ENCODE measurements at places on chromosomes 2 and 18.

- DNase-seq, result no peak
These were observed 87.5 kb upstream of the MSH2 start for GRCh38 chr2:47315475-47315874.

- no peak for DNase-seq
These were observed 819 bp downstream of the TGIF1 start for GRCh38 chr18:3450799-3451182.

- DNase-seq, result no peak
These were observed 255.3 kb upstream of the AGAP1 start for GRCh38 chr2:235238537-235238936.

DNA sequence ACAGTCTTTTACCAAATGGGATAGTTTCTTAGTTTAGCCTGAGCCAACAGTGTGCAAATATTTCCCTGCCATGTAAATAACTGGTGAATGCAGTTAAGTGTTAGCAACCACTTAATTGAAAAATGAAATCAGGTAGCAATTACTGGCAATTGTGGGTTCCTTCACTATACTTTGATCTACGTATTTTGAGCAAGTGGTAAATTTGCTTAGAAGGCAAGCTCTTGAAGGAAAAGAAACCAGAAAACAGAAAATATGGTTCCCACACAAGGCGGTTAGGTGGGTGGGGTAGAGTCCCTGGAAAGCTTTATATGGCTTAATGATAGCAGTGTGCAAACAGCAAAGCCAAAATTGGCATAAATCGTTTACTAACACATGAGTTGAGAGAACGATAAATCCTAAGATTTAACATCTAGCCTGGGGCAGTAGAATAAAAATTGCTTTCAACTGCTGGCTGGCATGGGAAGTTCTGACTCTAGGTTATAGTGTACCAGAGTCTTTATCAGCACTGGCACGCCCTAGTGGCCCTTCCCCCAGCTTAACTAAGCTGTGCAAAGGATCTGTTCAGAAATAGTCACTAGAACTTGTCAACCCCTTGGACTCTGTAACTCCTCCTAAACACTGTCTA lies 17.0 kb downstream of the SLC9A2 start:
- no peak for DNase-seq

DNA sequence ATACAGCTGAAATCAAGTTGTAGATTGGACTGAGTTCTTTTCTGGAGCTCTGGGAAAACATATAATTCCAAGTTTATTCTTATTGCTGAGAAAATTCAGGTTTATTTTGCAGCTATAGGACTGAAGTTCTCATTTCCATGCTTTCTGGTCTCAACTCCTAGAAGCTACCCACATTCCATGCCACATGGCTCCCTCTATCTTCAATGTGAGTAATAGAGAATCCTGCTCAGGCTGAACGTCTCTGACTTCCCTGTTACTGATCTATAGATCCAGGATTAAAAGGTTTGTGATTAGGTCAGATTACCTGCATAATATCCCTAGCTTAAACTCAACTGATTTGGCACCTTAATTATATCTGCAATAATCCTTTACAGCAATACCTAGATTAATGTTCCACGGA lies 453.8 kb upstream of the MC4R start:
- no peak for DNase-seq

DNA sequence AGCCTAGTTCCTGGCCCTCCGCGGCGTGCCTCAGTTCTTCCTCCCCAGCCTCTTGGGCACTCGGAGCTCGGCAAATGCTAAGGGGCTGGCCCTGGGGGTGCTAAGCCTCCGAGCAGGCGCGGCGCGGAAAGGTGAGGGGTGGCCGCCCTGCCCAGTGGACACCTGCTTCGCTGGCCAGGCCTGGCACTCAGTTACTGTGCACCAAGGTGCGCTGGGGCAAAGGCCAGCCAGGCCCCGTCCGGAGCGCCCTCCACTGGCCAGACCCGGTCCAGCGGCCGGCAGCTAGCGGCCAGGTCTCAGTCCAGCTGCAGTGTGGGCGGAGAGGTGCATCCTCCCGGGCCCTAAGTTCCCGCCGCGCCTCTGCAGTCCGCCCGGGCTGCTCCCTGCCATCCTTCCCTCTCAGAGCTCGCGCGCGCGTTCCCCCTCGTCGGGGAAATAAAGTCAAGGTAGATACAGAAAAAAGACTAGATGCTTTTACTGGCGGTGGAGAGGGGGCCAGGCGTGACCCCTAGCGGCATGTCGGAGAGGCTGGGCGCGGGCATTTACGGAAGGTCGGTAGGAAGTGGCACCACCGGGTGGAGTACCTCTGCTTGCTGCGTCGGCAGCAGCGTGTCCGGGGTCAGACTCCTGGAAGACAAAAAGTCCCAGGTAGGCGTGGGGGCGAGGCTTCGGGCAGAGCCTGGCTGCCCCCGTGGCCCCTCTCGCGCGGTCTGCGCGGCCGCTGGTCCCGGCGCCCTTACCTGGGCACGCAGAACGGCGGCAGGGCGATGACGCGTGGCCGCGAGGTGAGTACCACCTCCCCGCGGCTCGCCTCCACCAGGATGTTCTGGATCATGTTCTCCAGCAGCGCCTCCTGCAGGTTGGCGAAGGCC lies 9.4 kb upstream of the CRYBA2 start:
- peak; percentile 34 for DNase-seq

- no peak for DNase-seq
These were observed 224.7 kb downstream of the SLC8A1 start for GRCh38 chr2:40227210-40227609.

- no peak for DNase-seq
These were observed 323.7 kb downstream of the LRRTM1 start for GRCh38 chr2:79980816-79981215.

DNA sequence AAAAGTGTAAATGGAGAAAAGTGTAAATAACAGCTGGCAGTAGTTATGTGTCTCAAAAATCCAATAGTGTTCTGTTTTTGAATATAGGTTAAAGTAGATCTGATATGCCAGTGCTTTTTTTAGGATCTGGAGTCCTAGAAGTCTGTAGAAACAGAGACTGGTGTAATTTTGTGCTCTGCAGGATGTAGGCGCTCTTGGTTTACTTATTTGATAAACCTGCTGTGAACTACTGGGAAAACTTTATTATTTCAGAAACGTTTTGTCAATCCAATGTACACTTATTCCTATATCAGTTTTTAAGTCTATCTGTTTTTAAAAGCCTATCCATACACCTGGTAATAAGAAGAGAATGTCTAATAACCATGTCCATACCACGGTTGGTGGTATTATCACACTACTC lies 530.8 kb upstream of the ZNF804A start:
- no peak for DNase-seq

DNA sequence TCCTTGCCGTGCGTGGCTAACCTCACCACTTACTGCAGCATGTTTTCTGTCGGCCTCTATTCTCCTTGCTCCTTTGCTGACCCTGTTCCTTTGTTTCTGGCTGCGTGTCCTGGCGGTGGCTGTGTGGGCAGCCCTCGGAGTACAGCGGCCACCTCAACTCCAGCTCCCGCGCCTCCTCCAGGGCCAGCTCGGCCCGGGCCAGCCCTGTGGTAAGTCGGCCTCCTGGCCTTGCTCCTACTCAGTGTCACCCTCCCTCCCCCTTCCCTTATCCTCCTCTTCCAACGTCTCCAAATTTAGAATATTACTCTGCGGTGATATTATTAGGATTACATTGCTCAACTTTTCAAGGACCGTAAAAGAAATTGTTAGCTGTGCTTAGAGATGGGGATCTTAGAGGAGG lies 59.5 kb upstream of the RBM44 start:
- DNase-seq, result no peak

DNA sequence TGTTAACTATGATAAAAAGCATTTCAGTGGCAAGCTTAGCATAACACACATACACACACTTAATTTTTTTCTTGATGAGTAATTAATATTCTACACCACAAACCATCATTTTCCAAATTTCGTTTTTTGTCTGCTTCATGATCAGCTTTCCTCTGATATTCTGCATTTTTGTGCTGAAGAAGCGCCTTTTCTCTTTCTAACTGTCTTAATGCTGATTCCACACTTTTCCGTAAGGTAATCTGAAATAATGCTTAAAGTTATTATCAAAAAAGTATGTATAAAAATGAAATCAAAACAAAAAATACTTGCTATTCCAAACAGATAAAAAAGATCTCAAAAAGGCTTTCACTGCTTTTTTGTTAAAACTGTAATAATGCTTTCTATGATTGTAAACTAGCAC lies 60.1 kb downstream of the SLC66A3 start:
- DNase-seq, result no peak

GRCh38 chr18:31596081-31596872 lies 4.6 kb downstream of the TTR start:
- DNase-seq, result no peak

DNA sequence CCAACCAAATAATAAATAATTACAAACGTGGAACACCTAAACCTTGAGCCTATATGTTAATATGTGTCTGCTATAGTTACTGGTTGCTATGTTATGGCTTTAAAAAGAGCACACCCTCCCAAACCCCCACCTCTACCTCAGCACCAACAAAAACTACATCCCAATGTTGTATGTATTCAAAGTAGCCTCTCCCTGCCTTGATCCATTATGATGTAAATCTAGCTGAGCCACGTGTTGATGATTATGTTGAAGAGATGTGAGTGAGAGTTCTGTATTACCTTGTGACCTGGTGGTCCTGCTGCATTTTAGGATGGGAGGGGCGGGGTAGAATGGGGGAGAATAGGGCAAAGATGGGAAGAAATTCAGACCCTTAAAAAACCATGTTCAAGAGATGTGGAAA lies 4.8 kb downstream of the MFSD6 start:
- DNase-seq, result no peak

DNA sequence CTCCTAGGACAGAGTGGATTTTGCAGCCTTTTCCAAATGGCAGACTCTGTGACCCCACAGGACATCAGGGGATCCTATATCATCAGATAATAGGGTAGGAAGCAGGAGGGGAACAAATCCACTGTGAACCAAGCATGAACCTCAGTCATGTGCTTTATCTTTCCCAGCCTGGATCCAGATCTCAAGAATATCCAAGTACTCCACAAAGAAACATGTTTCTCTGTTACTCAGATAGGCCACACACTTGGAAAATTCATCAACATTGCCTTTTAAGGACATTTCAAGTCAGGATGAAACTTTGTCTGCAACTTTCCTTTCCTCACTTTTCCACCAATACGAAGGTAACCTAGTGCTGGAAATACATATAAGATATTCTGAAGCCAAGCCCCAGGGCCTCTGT lies 85.8 kb downstream of the RDH14 start:
- DNase-seq, result no peak

GRCh38 chr2:174340400-174341292 lies 5.9 kb downstream of the SP9 start:
- no peak for DNase-seq

- peak; percentile 64 for DNase-seq
These were observed 184.9 kb downstream of the UBE2E3 start for GRCh38 chr2:181165199-181165868.

DNA sequence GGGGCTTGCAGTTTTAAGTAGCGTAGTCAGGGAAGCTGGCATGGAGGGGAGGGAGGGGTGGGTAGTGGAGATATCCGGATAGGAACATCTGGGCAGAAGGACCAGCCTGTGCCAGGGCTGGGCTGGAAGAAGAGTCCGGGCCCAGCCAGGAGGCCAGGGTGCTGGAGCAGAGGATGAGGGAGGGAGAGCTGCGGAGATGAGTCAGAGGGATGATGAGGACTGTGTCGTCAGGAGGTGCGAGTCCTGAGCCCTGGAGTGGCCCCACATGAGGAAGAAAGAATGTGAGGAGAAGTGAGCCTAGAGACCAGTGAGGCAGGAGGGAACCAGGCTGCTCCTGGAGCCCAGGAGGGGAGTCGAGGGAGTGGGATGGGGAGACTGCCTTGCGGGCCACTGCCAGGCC lies 82.4 kb downstream of the CTIF start:
- no peak for DNase-seq

DNA sequence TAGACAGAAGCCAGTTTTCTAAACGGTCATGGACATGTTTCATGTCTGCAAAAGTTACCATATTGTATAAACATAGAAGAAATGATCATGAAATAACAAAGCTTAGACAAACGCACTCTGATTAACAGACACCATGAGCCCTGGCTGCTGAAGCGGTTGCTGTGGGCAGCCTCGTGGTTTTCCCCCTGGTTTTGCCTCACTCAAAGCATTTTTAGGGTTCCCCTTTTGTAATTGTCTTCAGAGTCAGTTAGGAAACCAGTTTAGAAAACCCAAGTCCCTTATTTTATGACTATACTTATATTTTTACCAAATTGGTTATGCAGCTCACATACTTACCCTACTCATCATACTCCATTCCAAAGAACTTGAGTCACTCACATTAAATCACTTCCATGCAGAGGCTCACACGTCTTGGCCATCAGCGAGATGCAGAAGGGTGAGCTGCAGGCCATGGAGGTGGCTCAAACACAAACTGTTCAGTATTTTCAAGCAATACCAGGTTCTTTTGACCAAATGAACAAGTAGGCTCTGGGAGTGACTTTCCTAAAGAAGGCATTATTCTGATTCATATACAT lies 105.6 kb upstream of the SALL3 start:
- no peak for DNase-seq

DNA sequence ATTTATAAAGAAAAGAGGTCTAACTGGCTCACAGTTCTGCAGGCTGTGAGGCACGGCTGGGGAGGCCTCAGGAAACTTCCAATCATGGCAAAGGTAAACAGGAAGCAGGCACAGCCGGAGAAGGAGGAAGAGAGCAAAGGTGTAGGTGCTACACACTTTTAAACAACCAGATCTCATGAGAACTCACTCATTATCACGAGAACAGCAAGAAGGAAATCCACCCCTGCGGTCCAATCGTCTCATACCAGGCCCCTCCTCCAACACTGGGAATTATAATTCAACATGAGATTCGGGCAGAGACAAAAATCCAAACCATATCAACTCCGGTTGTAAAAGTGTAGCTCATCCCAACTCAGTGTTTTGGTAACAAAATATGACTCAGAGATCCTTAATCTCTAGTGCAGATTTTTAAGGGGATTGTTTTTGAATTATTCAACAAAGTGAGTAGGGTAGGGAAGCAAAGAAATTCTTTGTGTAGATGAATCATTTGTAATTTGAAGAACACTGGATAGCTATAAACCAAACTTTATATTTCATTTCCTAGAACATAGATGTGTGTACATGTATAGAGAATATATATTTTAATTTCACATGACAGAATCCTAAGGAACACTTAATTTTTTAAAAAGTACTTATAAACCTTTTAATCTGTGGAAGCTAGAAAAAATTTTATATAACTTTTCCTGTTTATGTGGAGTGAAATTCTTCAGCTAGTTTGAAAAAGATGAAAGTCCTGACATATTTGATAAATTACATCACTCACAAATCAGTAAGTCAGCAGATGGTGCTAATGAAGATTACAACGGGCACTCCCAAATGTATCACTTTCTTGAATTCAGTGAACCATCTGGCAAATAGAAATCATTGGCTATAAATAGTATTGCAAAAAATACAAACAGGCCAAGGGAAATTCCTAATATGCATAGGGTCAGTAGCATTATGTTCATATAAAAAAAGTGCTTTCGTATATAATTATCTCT lies 130.1 kb downstream of the OLA1 start:
- DNase-seq, result no peak

- no peak for DNase-seq
These were observed 639 bp downstream of the MAIP1 start for GRCh38 chr2:199956062-199956380.
